Hippocampal formation (tissue), 2 donors: ENCODE measurements at places on chromosomes 1 and 21.

- DNase-seq: no peak
These were observed 12.1 kb downstream of the DNAJC16 start for GRCh38 chr1:15538771-15539170.

- DNase-seq: no peak
These were observed 23.5 kb upstream of the RSBN1 start for GRCh38 chr1:113835686-113836290.

DNA sequence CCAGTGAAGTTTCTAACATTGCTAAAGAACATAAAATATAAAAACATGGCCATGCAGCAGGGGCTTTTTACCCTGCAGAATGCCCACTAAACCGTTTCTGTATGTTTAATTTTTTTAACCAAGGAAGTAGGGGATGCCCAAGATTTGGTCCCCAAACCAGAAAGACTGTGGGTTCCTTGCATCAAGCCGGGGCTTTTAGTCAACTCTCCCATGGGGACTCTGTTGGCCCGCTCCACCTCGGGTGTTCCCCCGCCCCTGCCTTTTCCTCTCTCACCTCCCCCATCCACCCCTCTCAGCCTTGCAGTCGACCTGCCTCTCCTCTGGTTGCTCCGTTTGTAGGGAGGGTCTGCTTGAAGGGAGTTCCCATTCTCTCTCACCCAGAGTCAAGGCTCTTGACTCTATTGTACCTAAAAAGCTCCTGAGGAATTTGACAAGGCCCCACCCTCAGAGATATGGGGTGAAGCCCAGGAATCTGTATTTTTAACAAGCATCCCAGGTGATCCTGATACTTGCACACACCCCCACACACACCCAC lies 117.5 kb downstream of the TOMM20 start:
- no peak for DNase-seq

- no peak for DNase-seq
These were observed 18.1 kb upstream of the USP24 start for GRCh38 chr1:55233145-55233777.

DNA sequence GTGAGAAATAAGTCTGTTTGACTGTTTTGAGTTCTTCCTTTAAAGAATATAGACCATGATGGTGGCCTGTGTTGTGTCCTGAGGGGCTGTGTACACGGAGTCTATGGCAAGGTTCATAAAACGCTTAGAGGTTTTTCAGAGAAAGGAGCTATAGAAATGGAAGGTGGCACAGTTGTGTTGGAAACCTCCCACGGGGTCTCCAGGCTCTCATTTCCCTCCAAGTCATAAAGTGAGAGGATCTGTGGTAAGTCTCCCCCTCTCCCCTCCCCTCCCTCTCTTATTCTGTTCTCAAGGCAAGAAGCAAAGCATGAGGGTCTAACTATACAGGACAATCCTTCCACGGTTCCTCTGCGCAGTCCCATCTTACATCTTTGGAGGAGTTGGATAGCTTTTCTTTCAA lies 139.2 kb downstream of the KIF26B start:
- DNase-seq: no peak

- no peak for DNase-seq
These were observed 68.3 kb downstream of the SLC16A1 start for GRCh38 chr1:112887599-112888283.

- DNase-seq: no peak
These were observed 558.8 kb downstream of the KCNT2 start for GRCh38 chr1:196049407-196049806.

DNA sequence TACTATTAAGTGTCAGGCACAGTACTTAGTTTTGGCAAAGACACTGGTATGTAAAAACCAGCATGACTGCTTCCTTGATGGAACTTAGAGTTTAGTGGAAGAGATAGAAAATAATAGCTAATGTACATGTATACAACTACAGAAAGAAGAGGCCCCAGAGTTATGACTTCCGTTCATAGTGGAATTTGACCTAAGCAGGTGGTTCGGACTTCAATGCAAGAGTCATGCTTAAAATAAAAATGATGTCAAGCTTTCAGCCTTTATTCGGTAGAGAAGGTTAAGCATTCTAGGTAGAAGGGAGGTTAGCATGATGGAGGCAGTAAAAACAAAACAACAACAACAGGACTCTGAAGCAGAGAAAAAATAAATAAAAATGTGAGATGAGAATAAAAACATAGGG lies 165.9 kb downstream of the KCNT2 start:
- no peak for DNase-seq

GRCh38 chr1:240310226-240310925 lies 218.7 kb downstream of the FMN2 start:
- DNase-seq: no peak

DNA sequence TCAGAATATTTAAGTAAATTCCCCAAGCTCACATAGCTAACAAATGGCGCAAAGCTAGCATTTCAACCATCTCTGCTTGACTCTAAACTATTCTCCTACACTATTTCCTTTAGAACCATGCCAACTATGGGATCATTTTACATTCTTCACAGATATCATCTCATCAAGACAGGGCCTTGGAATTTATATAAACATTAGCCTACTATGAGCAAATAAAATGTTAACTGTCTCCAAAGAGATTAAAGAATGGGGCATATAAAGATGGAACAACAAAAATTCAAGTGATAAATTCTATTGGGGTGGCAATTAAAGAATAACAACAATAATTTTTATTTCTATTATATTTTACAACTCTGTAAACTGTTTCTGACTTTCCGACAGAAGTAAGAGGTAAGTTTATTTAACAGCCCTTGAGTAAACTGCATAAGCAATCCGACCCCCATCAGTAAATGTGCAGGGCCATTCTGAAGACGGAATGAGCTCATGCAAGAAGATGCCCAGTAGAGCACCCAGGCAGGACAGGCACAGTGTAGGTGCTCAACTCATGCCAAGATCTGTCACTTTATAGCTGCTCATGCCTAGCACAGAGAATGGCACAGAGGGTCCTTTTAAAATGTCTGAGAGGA lies 261.9 kb downstream of the VAV3 start:
- no peak for DNase-seq

DNA sequence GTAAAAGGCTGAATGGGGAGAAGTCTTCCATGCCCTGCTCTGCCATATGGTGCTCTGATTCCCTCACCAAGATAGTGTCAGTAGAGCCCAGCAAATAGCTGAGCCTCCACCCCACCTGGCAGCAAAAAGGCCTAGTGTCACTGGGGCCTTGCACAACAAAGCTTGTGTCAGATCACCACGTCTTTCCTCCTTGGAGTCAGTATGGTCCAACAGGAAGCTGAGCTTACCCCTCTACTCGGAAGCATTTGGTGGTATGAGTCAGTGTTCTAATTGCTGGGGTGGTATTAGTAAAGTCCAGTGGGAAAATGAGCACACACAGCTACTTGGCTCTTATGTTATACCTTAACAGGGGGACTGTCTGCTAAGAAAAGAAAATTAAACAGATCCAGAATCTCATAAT lies 18.7 kb upstream of the RRP15 start:
- no peak for DNase-seq

DNA sequence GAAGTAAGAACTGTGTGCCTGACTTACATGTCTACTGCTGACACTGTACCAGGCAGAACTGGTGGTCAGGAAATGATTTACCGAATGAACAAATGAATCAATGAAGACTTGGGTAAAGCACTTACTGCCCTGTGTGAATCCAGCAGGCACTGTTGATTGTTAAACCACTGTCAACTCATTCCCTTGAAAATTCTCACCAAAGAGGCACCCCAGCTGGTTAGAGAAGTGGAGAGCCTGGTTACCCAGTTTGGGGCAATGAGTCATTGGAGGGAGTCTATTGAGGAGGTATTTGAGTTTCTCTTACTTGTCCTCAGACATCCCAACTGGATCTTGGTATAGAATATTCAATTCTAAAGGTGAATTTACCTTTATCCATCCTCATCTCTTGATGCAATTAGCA lies 34.2 kb downstream of the JUN start:
- no peak for DNase-seq

DNA sequence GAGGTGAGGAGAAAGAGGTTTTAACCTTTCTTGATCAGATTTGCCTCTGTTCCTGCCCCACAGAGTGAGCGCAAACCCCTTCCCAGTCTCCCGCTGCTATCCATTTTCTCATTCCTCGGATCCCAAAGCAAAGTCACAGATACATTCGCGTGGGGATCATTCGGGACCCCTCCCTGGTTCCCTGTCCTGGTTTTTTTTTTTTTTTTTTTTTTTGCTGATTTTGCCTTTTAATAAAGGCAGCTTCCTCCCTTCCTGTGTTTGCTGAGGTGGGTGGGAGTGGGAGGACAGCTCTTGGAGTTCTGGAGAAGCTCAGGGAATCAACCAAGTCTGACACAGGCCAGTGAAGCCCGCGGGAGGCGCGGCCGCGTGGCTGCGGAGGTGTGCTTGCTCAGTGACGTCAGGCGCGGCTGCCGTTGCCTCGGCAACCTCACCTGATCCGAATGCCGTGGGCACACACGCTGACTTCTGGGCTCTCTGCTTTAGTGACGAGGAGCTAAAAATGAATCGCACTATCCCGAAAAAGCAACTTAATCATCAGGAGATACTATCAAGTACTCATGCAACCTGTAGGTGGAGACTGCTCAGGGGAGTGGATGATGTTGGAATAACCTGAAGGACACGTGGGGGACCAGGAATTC lies 106.4 kb downstream of the TBX19 start:
- no peak for DNase-seq

- DNase-seq: no peak
These were observed 28.3 kb upstream of the S100A7 start for GRCh38 chr1:153488731-153489130.

- peak; percentile 27 for DNase-seq
These were observed 2.4 kb downstream of the PTPN14 start for GRCh38 chr1:214548988-214549387.

- DNase-seq: no peak
These were observed 55.3 kb downstream of the APP start for GRCh38 chr21:26115305-26115704.

DNA sequence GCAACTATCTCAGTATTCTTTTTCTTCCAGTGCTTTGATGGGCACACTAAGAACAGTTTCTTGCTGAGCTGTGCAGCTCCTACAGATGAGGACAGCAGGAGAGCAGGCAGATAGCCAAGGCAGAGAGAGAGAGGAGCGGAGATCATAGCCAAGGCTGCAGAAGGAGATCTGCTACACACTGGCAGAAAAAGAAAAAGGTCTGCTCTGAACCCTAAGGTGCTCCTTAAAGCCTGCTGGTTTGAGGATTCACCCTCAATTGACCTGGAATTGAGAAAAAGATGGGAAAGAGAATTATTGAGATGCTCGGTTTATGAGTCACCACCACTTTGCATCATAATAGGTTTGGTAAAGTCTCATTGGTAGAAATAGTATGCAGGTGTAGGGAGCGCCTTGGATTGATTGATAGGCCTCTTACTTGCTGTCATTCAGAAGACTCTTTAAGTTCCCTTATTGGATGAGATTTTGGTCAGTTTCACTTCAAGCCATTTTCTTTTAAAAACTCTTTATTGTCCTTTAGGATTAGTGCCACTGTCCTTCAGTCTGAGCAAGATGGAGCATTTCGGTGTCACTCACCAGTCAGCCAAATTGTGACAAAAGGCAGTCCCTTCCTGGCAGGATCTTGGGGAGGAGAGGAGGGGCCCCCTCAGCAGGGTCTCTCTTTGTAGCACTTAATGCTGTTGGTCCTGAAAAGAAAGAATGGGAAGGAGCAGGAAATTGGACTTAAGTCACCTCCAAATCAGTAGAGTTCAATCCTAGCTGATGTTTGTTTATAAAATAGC lies 685.0 kb downstream of the ADGRL2 start:
- DNase-seq: no peak

- DNase-seq: no peak
These were observed 186.4 kb downstream of the FMN2 start for GRCh38 chr1:240278082-240278481.

DNA sequence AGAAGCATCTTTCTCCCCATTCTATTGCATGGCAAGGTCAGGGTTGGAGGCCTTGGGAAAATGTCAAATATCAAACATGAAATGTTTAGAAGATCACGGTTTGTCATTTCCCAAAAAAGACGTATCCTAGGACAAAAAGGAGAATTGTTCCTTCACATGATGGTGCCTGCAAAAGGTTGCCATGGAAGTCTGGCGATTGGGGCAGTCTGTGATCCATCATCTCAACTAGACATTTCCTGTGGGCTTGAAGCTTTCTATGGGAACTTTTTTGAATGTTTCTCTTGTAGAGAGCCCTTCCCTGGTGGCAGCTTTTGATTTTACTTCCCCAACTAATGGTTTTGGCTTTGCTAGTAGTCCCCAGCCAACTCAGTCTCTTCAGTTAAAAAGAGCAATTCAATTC lies 106.3 kb downstream of the TGFB2 start:
- DNase-seq: no peak

GRCh38 chr1:95096218-95096841 lies 20.8 kb upstream of the TLCD4 start:
- no peak for DNase-seq
